Endothelial cell of umbilical vein (primary cell): ENCODE measurements at places on chromosomes 11 and 22. TPM values are rescaled to one million over a fixed set of nuclear protein-coding genes. Genes with fewer than 3 reads are reported as not detected.

GRCh38 chr11:40381481-40381880 lies 1078.0 kb downstream of the LRRC4C start:
- no peaks in the 10 kb centered on the region for H3K36me3 ChIP-seq
- H3K4me3 ChIP-seq: no peak overlapping the region
- no peak overlapping the region for H3K27ac ChIP-seq
- DNase-seq: no peak

The POU2AF1 gene
- not detected in 2 replicates for polyA plus RNA-seq

The OR51V1 gene
- polyA plus RNA-seq: not detected in 2 replicates

The MYEOV gene
- polyA plus RNA-seq: 3.8 TPM in 2 replicates

- H3K4me1 ChIP-seq: no peaks in the 10 kb centered on the region
- no peak overlapping the region for H3K27ac ChIP-seq
- no peak for DNase-seq
- no peak overlapping the region for H3K4me3 ChIP-seq
- H3K27me3 ChIP-seq: no peaks in the 10 kb centered on the region
- H3K36me3 ChIP-seq: peaks cover 8% of the 10 kb centered on the region
These were observed 53.1 kb upstream of the HORMAD2 start for GRCh38 chr22:30027169-30027568.

GRCh38 chr11:123060277-123061000 lies 1.5 kb downstream of the HSPA8 start:
- no peaks in the 10 kb centered on the region for H3K27me3 ChIP-seq
- peak overlapping the region; percentile 13 for H3K27ac ChIP-seq
- H3K36me3 ChIP-seq: peaks cover 43% of the 10 kb centered on the region
- H3K4me3 ChIP-seq: peak overlapping the region; percentile 91

- H3K27ac ChIP-seq: no peak overlapping the region
- H3K4me1 ChIP-seq: no peaks in the 10 kb centered on the region
- no peak for DNase-seq
- no peaks in the 10 kb centered on the region for H3K36me3 ChIP-seq
- H3K4me3 ChIP-seq: no peak overlapping the region
- no peaks in the 10 kb centered on the region for H3K27me3 ChIP-seq
These were observed 53.3 kb downstream of the NTM start for GRCh38 chr11:131423688-131424087.

GRCh38 chr11:8309862-8310261 lies 46.2 kb upstream of the LMO1 start:
- no peaks in the 10 kb centered on the region for H3K36me3 ChIP-seq
- no peaks in the 10 kb centered on the region for H3K4me1 ChIP-seq
- peaks cover 2% of the 10 kb centered on the region for H3K27me3 ChIP-seq
- no peak for DNase-seq

GRCh38 chr11:79437278-79437980 lies 3.4 kb downstream of the TENM4 start:
- no peaks in the 10 kb centered on the region for H3K4me1 ChIP-seq
- no peak overlapping the region for H3K27ac ChIP-seq
- DNase-seq: peak; percentile 5

The CASP5 gene
- not detected in 2 replicates for polyA plus RNA-seq
